ENCODE measurements at places on chromosomes 13 and 19.

DNA sequence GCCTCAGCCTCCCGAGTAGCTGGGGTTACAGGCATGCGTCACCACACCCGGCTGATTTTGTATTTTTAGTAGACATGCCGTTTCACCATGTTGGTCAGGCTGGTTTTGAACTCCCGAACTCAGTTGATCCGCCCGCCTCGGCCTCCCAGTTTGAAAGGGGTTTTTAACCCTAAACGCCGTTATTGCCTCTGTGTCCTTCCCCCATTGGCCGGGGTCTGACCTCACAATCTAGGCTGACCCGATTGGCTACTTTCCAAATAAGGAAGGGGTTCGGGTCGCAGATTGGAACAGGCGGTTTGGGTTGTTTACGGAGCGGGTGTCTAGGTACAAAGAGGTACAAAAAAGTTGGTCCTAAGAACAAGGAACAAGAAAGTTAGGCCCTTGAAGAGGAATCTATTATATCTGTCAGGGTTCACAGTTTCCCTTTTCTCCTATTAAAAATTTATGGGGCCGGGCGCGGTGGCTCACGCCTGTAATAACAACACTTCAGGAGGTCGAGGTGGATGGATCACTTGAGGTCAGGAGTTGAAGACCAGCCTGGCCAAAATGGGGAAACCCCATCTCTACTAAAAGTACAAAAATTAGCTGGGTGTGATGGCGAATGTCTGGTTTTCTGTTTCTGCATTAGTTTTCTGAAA, 1.0 kb downstream of the ZNF253 start:
- no peak for DNase-seq

DNA sequence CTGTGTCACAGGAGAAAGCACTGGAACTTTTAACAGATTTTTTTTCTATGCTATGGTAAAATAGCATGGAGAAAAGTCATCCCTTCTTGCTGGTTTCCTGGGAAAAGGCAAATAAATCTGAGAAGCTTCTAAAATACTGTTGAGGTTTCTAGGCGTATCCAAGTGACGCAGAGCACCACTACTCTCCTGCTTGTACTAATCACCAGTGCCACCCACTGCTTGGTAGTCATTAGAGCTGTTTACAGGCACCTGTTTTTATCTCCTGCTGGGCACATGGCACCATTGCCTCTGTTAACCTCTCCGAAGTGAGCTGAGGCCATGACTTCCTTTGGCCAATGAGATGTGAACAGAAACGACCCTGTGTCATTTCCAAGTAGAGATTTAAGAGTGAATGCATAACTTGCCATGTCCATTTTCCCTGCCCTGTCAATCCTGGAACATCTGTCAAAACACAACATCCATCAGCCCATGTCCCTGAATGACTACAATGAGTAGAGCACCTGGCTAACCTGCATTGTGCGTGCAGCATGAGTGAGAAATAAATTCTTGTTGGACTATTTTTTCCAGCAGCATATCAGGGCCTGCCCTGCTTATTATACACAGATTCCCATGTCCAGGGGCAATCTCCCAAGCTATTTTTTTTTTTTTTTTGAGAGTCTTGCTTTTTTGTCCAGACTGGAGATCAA, 17.3 kb upstream of the OXGR1 start:
- no peak for DNase-seq

DNA sequence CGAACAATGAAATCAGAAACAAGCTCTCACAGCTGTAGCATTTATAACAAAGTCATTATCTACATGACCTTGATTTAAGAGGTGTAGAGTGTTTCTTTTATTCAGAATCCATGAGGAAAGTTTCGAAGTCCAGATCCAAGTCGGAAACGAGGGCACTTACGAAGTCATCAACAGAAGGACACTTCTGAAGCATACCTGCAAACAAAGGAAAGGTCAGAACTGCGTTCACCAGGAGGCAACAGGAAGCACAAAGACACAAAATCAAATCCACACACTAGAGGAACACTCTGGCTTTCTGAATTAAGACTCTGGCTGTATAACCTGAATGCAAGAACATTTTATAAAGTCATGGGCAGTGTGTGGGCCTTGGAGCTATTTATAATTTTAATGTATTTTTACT, 158.9 kb downstream of the MIPEP start:
- DNase-seq: no peak

DNA sequence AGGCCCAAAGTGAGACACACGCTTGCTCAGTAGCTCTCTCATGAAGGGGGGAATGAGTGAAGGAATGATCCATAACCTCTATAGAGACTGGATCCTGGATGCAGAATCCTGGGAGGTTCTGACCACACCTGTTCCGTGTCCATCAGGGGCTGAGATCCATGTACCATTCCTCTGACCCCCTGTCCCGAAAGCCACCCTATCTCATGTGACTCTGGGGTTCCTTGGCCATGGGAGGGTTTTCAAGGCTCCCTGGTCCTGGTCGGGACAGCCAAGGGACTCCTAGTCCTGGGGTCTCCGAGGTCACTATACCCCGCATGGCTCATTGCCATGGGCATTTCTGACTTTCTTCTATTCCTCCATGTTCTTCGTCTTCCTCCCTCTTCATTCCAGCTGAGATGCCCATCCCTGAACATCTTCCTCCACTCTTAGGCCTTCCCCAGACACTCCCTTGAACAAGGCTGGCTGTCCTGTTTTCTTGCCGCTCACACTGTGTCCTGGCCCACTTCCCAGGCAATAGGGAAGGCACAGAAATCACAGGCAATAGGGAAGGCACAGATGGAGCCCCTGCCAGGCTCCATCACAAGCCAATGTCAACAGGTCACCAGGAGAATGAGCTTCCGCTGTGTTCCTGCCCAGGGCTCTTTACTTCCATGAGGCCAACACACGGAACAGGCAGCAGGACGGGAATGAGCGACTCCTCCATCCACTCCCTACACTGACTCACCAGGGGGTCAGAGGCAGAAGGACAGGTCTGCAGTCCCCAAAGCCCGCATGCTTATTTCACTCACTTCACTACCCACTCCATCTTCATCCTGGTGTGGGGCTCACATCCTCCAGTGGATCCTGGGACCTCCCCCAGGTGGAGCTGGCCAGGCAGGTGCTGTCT, 3.2 kb downstream of the CEACAM5 start:
- no peak for DNase-seq

DNA sequence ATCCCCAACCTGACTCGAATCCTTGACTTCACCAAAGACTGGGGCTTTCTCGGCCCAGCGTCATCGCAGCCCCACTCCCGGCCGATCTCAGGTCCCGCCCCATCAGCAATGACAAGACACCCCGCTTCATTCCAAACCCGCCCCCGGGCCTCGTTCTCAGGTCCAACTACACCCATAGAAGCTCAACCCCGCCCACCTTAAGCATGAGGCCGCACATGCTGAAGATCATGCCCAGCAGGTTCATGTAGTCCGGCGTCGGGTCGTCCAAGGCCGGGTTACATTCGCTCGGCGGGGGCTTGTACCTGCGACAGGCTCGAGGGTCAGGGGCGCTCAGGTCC, 2.3 kb downstream of the WDR83 start:
- peak; percentile 26 for DNase-seq

GRCh38 chr13:90552702-90553101, 794.8 kb upstream of the MIR17HG start:
- no peak for DNase-seq

All from fibroblast of the conjunctiva (primary cell).